ENCODE measurements at places on chromosomes 3 and 15.

DNA sequence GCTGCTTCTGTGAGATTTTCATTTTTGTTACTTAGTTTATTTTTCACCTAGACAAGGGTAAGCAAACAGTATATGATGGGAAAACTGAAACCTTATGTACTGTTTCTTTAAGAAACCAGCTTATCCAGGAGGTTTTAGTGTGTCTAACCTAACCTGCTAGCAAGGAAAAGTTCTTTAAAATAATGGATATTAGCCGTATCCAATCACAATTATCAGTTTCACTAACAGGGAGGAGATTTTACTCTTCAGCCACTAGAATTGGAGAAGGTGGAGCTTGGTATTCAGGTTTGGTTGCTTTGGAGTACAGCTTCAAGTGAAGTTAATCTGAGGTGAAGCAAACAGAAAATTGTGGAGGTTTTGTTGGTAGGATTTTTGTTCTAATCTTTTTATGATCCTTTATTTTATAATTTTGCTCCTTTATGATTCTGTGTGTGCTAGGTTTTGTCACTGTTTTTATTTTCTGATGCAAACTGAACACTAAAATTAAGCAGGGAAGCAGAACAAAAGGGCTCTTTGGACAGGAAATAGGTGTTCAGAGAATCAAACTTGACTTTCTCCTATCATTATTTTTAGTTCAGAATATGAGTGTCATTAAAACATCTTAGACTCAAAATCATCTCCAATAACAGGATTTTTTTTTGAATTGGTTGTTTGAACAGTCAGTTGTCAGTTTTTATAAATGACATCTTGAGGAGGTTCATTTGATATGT lies 13.0 kb downstream of the ZFAND6 start:
- DNase-seq = peak; percentile 86

- DNase-seq = no peak
These were observed 143.4 kb upstream of the TSC22D2 start for GRCh38 chr3:150264561-150265279.

DNA sequence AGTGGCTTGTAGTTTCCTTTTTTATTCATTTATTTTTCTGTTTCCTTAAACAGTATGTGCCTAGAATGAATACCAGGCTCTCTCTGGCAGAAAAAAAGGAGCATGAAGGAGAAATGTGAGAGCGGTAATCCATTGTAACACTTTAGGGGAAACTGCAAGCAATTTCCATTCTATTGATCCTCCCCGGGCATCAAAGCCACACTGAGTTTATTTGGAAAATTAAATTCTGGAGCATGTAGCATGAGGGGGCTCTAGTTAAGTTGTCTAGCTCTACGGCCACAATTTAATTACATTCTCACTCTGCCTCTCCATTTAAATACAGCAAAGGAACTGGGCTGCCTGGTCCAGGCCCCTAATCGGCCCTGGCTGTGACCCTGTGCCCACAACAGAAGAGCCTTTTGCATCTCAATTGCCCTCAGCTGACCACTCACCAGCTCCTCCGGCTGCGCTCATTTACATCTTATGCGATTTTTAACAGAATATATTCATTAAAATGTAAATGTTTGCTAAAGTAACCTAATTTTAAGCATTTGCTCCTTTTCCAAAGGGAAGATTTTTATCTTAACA lies 72.9 kb downstream of the MEGF11 start:
- no peak for DNase-seq

DNA sequence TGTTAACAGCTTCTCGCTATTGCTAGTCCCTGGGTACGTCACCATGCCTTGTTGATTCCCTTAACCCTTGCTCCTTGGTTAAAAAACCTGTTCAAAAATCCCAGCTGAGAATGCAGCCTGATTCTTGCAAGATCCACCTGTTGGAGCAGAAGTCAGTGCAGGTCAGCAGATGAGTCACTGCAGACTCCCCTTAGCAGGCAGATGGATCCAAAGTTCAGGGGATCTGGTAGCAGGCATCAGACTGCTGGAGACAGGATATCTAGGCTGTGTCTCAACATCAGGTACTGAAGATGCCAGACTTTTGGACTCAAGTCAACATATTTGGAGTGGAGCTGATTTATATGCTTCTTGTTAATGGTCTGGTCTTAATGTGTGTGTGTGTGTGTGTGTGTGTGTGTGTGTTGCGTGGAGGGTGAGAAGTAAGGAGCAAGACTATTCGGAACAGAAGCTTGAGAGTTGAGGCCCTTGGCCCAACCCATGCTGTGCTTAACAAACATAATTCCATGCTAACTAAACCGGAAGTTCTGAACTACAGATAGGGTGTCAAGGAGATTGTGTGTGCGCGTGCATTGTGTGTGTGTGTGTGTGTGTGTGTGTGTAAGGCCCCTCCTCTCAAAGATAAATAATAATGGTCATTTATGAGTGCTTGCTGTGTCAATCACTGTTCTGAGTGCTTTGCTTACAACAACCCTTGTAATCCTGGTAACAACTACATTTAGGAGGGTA lies 1.0 kb upstream of the C3orf52 start:
- no peak for DNase-seq

DNA sequence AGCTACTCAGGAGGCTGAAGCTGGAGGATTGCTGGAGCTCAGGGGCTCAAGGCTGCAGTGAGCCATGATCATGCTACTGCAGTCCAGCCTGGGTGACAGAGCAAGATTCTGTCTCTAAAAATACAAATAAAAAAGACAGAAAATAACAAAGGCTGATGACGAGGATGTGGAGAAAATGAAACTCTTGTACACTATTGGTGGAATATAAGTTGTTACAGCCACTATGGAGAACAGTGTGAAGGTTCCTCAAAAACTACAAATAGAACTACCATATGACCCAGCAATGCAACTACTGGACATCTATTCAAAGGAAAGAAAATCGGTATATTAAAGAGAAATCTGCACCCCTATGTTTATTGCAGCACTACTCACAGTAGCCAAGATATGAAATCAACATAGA lies 526.7 kb upstream of the NAALADL2 start:
- DNase-seq = no peak

- DNase-seq = no peak
These were observed 9.8 kb upstream of the MME start for GRCh38 chr3:155070316-155070715.
